NCI-H187 (cell line): ENCODE measurements at places on chromosomes 6 and 20.

DNA sequence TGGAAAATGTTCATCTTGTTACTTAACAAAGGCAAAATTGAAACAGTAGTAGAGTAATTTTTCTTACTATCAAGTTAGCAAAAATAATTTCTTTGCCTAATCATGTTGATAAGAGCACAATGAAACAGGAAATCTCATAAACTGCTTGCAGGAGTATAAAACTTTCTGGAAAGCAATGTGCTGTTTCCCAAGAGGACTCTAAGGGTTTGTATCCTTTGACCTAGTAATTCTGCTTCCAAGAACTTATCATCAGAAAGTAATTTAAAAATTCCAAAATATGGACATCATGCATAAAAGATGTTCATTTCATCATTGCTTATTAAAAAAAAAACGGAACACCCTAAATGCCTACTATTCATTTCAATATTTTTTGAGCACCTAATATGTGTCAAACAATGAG, 46.1 kb upstream of the TNFAIP3 start:
- no peak for DNase-seq

- no peak for DNase-seq
Observed at GRCh38 chr6:42417641-42418112, 34.0 kb downstream of the TRERF1 start.

DNA sequence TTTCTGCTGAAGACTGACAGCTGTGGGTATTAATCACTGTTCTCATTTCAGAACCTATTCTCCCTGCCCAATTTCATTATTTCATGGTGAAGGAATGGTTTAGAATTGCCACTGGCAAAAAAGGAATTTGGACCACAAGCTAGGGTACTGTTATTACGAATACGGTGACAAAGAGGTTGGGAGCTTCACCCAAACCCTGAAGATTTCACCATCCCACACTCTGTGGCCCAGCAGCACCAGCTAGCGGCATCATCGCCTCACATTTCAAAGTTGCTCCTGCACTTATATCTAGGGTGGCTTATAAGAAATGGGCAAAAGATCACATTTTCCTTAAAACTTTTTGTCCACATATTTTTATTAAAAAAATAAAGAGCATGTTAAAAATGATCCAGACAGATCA, 236.1 kb downstream of the SYNDIG1 start:
- no peak for DNase-seq

GRCh38 chr6:33996120-33996475, 149.8 kb downstream of the GRM4 start:
- no peak for DNase-seq

- DNase-seq: no peak
Observed at GRCh38 chr6:36852481-36853147, 13.4 kb upstream of the CPNE5 start.

DNA sequence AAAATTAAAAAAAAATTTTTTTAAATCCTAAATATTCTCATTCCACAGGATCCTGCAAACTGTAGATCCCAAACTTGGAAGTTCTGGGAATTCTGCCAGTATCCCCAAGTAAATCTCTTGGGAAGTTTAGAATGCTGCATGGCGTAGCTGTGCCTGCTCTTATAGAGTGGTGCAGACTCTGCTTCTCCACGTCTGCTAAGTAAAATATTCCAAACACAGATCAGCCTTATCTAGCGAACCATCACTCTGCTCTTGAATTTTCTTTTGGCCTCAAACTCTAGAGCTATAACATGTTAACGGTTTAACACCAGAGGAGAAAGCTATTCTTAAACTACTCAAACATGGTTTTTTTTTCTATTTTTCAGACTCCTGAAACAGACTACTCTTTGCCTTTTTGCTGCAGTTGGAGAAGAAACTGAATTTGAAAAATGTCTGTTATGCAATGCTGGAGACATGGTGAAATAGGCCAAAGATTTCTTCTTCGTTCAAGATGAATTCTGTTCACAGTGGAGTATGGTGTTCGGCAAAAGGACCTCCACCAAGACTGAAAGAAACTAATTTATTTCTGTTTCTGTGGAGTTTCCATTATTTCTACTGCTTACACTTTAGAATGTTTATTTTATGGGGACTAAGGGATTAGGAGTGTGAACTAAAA, 138.5 kb upstream of the AKAP12 start:
- no peak for DNase-seq

GRCh38 chr6:39881851-39882530, 52.3 kb downstream of the MOCS1 start:
- no peak for DNase-seq

DNA sequence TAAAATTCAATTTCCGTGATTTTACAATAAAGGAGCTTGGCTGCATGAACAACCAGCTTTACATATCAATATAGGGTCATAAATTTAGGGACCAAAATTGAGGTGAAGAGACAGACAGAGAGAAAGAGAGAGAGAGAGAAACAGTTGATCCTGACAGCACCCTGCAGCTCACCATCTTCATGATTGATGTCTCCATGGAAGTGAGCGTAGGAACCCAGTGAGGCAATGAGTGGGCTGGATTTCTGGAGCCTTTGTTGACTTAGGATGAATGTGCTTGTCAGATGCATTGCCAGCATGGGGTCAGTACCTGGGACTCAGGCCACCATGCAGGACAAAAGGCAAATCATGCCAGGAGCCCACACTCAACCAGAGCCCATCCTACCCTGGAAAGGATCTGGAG, 165.1 kb upstream of the SYNDIG1 start:
- DNase-seq: no peak

GRCh38 chr6:75280131-75280855, 4.3 kb downstream of the TMEM30A start:
- no peak for DNase-seq

- DNase-seq: no peak
Observed at GRCh38 chr6:157962601-157963302, 18.9 kb upstream of the SYNJ2 start.

- DNase-seq: no peak
Observed at GRCh38 chr20:16713066-16713465, 16.8 kb upstream of the SNRPB2 start.

- no peak for DNase-seq
Observed at GRCh38 chr6:25965058-25965457, 2.5 kb downstream of the TRIM38 start.

DNA sequence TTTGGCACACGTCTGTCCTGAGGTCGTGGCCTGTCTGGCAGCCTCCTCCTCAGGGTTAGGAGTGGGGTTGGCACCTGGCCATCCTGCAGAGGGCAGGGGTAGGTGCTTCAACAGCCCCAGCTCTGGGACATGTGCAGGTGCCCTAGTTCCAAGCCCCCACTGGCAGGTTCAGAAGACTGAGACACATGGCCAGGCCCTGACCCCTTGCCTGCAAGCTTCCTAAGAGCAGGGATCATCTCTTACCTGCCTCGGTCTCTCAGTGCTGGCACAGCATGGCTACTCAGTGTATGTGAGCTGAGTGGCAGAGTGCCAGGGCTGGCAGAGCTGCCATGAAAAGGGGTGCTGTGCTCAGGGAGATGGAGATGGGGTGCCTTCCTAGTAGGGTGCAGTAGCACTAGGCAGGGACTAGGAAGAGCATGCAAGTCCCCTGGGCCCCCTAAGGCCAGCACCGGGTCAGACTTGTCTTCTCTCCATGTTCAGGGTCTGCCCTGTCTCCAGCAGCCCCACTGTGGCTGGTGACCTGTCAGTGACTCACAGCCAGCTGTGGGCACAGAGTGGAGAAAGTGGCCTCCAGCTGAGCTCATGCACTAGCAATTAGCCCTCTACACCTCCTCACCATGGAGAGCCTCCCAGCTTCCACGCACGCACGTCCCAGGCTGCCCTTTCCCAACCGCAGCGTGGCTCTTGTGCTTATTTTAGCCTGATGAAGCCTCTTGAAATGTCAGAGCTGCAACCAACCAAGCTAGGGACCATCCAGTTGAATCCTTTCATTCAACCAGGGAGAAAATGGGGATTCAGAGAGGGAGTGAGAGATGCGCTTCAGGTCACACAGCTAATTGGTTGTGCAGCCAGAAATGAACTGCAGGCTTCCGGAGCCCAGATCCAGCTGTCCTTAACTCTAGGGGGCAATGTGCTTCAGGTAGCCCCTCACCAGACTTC, 116.6 kb downstream of the MRPL14 start:
- peak; percentile 67 for DNase-seq

DNA sequence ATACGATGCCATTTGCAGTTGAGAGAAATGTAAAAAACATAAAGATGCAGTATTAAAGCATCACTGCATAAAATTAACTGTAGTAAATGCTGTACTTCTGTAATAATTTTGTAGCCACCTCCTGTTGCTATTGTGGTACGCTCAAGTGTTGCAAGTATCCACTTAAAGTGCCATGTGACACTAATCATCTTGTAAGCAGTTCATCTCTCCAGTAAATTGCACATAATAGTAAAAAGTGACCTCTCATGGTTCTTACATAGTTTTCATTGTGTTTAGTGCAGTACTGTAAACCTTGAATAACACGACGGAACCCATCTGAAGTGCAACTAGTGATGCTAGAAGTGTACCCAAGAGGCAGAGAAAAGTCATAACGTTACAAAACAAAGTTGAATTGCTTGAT, 190.1 kb upstream of the VGLL2 start:
- DNase-seq: no peak

- DNase-seq: no peak
Observed at GRCh38 chr20:51019656-51020592, 3.0 kb downstream of the KCNG1 start.

DNA sequence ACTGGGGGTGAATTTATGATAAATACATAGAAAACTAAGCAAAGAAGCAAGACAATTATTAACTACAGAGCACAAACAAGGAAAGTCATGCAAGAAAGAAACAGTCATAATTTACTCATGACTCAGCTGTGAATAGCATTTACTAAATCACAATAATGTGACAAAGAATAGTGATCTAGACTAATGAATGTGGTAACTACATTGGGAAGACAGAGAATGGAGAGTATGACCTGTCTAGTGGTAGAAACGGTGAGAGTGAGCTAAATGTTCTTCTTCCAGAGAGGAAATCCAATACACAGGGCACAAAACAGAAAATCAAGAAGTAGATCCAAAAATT, 153.5 kb upstream of the DST start:
- no peak for DNase-seq

GRCh38 chr20:3755814-3756480, 11.6 kb downstream of the ADISSP start:
- no peak for DNase-seq

DNA sequence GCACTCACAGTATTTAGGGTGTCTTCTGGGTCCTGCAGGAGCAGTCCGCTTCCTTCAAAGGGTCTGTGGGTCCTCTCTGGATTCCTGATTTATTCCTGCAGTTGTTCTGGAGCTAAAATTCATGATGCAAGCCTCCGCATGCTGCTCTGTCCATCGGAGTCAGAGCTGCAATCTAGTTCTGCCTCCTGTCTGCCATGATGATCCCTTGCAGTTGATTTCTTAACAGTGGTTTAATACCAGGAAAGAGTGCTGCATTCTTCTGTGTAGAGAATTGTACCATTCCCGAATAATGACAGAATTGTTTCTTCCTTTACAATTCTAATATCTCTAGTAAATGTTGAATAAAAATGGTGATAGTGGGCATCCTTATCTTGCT, 72.0 kb upstream of the B3GAT2 start:
- no peak for DNase-seq

DNA sequence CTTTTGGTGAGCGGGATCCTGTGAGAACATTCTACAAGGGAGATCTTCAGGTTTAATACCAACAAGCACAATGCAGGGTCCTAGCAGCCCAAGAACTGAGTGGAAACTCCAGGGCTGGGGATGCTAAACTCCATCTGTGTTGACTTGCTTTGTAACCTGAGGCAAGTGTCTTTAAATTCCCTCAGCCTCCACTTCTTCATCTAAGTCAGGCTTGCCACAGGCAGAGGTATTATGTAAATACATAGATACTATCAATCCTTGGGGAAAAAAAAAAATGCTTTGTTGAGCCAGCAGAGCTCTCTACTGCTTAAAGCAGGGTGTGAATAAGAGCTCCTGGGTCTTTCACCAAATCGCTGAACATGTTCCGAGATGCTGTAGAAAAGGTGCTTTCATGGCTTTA, 114.2 kb upstream of the PHACTR1 start:
- no peak for DNase-seq

DNA sequence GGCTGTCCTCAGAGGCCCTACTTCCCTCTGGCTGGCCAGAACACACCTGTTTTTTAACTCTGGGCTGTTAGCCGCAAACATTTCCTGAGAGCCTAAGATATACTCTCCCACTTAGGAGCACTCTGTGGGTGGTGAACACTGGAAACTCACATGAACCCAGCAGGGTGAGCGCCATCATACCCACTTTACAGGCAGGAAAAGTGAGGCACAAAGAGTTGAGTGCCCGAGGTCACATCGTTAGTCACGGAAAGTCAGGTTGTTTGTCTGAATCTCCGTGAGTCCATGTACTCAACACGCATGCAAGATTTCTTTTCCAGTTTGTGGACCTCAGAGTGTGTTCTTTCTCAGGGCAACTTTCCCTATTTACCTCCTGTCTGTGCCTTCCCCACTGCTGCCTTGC, 1.9 kb downstream of the BAK1 start:
- DNase-seq: no peak

DNA sequence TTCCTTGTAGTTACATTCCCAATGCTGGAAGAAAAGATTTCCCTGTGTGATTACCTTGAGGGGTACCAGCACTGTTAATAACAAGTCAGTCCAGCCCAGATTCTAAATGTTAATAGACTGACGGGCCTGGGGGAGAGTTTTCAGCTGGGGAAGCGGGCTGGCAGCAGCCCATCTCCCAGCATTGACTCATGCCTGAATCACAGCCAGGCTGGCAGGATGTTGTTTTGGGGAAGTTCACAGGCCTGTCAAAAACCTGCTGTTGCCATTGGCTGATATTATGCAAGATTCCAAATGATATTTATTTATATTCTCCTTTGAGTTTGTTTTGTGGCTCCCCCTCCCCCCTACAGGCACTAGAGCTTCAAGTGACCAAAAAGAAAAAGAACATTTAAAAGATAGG, 213.9 kb upstream of the CNR1 start:
- DNase-seq: no peak

- no peak for DNase-seq
Observed at GRCh38 chr6:135006386-135006914, 48.2 kb downstream of the HBS1L start.

DNA sequence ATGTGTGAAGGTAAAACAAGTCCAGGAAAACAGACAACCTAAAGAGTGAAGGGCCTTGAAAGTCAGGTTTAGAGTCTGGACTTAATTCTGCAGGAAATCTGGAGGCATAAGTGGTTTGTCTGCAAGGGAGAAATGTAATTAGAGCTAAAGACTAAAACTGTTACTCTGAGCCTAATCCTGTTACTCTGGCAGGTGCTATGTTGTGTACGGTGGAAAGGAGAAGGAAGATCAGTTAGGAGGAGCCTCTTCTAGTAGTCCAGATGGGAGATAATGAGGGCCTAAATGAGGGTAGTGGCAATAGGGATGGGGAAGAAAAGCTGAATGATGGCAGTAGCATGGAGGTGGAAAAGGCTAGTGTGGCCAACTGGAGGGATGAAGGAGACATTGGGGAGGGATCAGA, 118.5 kb downstream of the PDSS2 start:
- no peak for DNase-seq

DNA sequence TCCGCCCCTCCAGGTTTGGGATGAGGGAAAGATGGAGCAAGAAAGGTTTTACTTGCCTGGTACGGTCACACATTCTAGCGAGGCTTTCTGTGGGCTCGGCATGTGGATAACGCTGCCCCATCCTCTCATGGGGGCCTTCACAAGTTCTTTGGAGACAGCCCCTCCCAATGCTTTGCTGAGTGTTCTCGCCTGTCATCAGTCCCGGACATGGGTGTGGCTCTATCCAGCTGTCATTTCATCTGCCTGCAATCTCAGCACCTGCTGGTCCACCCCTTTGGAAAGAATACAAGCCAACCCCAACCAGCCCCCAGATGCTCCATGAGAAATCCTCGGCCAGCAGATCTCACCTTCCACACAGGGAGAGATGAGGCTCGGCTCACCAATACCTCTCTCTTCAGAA, 30.3 kb upstream of the MDGA1 start:
- no peak for DNase-seq

- DNase-seq: no peak
Observed at GRCh38 chr6:40536442-40536841, 50.7 kb downstream of the LRFN2 start.
